ENCODE measurements at places on chromosomes 12 and 14.
A peak's percentile ranks its signal among the peaks of the same experiment; 100 is the strongest.

GRCh38 chr12:47939009-47939601 is 24.3 kb upstream of the TMEM106C start:
- no peak for DNase-seq

GRCh38 chr12:3045494-3045893 is 31.7 kb upstream of the TSPAN9 start:
- DNase-seq: no peak

DNA sequence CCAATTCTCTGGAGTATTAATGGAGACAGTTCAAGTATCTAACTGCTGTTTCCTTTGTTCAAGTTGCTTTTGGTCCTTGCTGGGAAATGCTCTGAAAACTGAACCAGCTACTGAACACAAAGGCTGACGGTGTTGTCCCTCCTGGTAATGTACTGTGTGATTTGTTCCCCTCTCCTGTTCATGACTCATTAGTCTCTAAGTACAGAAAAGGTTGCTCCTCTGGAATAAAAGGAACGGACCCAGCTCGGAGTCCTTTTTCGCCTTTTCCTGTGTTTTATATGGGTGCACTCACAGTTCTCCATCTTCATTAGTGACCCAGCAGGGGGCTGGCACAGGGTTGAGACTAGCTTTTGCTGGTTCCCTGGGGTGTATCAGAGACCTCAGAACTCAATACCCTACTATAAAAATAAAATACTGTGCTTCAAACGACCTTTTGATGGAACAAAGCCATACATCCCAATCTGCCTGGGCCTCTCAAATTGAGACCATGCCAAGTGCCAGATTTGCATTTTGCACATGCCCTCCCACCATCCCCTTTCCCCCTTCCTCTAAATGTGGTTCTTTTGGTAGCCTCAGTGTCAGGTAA is 269.7 kb downstream of the RAD51B start:
- DNase-seq: no peak

DNA sequence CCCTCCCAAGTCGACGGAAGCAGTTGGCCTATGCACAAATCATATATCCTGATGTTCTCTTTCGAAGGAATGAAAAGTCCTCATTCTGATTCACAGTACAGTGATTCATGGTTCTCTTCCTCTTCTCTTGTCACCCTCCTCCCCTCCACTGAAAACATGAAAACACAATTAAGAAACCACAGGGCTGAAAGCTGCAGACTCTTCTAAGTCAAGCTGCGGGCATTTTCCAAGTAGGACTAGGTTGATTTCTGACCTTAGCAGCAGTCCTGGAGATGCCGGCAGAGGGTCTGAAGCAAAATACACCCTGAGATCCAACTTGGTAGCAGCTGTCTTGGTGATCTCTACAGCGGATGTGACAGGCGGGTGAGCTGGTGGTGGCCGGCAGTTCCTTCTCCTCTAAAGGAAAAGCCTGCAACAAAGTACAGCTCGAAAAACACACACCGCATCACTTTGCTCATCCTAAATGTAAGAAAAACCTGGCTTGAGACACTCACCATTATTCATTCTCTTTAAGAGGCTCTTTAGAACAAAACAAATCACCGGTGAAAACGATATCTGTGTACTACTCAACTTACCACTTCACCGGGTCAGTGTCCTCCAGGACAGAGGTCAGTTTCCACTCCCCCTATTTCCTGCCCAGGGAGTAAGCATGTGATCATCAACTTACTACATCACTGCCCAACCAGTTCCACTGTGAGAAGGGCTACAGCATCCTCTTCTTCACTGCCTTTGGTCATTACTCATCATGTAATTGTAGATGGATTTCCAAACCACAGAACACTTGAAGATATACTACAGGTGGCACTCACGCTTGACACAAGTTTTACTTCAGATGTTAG is 6.0 kb downstream of the TMCC3 start:
- DNase-seq: peak; percentile 41

GRCh38 chr14:73392329-73393257 is 65.8 kb downstream of the NUMB start:
- DNase-seq: no peak

GRCh38 chr12:3872800-3873636 is at the start of gene PARP11:
Gene PARP11 (minus strand): TSS chr12:3873399. CDS start chr12:3873229, 170 bp downstream.
- DNase-seq: peak; percentile 89

Measured in NCI-H510A (cell line).